Stimulated activated CD8-positive, alpha-beta memory T cell treated with anti-CD3 and anti-CD28 coated beads, Interleukin-4, amount 100 ng/mL, for 1 hour (primary cell): ENCODE measurements at places on chromosomes 6 and 20.

DNA sequence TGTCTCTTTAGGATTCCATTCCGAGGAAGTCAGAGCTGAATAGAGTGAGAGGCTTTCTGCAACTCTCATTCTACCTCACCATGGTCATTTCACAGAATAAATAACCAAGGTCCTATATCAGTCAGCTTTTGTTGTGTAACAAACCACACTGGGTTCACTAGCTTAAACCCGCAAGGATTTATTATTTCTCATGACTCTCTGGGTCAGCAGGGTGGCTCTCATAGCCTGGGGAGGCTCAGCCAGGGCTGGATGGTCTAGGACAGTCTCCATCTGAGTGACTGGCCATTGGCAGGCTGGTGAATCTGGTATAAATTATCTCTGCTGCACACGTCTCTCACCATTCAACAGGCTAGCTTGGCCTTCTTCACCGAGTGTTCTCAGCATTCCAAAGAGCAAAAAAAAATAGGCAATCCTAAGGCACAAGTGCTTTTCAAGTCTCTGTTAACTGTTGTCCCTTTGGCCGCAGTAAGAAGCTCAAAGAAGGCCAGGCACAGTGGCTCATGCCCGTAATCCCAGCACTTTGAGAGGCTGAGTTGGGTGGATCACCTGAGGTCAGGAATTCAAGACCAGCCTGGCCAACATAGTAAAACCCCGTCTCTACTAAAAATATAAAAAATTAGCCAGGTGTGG lies 39.7 kb downstream of the ISM1 start:
- DNase-seq = no peak

DNA sequence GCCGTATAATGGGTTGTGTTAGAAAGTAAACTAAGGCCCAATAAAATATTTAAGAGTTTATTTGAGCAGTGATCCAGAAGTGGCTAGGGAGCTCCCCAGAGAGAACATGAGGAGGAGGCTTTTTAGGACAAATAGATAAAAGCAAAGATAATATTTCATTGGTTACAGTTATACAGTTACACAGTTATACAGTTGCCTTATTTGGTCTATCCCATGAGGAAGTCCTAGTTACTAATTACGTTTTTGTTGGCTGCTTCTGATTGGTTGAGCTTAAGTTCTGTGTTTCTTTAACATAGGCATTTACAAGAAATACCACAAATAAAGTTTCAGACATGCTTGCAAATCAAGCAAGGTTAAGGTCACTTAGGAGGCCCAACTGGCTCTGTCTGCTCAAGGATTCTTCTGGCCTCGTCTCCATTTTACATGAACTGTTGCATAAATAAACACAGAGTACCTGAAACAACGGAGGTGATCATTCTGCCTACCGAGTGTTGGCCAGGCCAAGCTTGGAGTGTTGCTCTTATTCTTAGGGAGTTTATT lies 7.0 kb downstream of the UBD start:
- DNase-seq = no peak

DNA sequence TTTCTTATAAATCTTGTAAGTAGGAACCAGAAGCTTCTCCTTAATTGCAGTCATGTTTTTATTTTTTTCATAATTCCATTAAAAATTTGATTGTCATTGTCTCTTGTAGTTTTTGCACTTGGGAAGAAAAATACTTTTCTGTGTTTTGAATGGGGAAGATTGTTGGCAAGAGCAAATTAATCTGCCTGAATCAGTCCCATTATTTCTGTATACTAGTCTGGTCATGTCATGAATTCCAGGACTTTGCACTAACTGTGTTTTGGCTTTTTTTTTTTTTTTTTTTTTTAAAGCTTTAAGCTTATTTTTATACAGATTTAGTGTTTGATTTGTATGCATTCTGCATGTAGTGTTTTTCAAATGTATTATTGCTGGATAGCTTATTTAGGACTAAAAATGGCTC lies 47.6 kb downstream of the RALGAPB start:
- no peak for DNase-seq

GRCh38 chr6:83250235-83250634 lies 57.1 kb downstream of the RWDD2A start:
- no peak for DNase-seq

GRCh38 chr6:138323821-138324220 lies 53.9 kb upstream of the SMIM28 start:
- no peak for DNase-seq

- no peak for DNase-seq
Observed at GRCh38 chr20:25351024-25351360, 39.6 kb downstream of the ABHD12 start.

DNA sequence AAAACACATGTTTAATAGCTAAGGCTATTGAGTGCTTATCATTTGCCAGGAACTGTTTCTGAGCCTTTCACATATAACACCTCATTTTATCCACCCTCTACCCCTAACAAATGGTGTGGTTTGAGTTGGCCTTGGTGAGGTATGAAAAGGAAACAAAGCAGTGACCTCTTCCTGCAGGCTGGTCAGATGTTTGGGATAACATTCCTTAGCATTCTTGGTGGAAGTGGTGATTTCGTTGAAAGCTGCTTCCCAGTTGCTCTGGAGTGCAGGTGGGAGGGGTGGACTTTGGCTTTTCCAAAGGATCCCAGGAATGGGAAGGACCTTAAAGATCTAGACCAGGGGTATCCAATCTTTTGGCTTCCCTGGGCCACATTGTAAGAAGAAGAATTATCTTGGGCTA lies 41.3 kb downstream of the CARMIL1 start:
- no peak for DNase-seq

- no peak for DNase-seq
Observed at GRCh38 chr6:38213251-38213658, 393.7 kb downstream of the ZFAND3 start.

- no peak for DNase-seq
Observed at GRCh38 chr20:58084966-58085365, 143.5 kb downstream of the ANKRD60 start.

DNA sequence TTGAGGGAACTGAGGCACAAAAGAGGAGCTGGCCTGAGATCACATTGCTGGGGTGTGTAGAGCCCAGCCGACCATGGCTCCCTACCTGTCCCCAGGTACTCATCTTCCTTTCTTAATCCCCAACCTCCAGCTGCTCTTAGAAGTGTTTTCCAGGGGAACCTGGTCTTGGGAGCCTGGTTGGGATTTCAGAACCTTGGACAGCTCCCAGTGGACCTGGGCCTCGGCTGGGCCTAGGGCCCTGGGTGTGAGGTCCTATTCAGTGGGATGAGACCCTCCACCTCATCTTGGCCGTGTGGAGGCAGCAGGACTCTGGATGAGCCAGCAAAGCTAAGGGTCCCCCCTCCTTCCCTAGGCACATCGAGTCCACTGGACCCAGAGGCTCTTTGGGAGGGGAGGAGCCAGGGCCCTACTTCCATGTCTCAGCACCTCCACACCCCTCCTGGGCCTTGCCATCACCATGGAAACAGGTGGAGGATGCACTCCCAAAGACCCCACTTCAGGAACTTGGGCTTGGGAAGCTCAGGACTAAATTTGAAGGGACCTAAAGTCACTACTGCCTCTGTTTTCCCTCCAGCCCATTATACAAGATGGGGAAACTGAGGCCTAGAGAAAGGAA lies 38.5 kb downstream of the DLGAP4 start:
- DNase-seq = no peak

DNA sequence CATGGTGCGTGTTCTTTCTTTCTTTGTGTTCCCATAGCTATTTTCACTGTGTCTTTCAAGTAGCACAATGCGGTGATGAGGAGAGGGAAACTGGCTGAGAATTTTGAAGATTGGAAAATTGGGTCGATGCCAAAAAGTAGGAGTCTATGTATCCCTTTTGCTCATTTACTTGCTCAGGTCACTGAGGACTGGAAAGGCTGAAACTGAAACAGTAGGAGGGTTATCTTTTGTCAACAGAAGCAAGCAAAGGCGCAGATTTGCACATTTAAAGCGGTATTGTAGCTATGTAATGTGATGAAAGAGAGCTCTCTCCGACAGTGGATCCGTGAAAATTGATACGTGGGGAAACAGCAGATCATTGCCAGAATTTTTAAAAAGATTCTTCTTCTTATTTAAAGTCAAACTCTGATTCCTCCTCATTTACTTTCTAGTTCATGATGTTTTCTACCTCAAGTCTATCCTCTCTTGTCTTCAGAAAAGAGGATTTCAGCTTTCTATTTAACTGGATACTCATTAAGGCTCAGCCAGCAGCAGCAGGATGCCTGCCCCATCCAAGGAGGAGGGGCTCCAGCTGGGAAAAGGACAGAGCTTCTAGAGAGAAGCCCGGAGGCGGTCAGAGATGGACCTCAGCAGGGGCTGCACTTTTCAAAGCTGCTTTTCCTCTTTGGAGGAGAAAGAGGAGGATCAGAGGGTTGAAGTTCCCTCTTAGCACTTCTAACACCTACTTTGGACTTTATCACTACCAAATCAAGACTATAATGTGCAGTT lies 15.9 kb upstream of the FYN start:
- DNase-seq = no peak

GRCh38 chr6:122790423-122791309 lies 1.6 kb downstream of the SMPDL3A start:
- no peak for DNase-seq

DNA sequence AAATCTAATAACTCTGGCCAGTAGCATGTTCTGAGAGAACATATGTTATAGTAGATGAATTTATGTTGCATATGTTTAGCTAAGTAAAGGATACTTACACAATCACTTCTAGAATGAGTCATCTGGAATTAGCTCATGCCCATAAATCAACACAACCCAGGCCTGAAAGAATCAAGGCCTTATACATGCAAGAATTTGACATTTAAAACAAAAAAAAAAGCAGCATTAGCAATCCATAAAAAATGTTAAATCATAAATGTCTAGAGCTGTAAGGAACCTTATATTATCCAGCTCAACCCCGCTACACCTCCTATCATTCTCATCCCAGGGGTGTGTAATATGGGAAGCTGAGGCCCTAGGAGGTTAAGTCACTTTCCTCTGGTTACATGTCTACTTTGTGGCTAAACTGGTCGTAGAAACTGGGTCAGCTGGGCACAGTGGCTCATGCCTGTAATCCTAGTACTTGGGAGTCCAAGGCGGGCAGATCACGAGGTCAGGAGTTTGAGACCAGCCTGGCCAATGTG lies 105.2 kb upstream of the CARMIL1 start:
- DNase-seq = no peak

- no peak for DNase-seq
Observed at GRCh38 chr6:37936906-37937305, 117.4 kb downstream of the ZFAND3 start.

- DNase-seq = no peak
Observed at GRCh38 chr20:32278199-32278643, 770 bp downstream of the KIF3B start.

GRCh38 chr6:322259-322930 lies 30.1 kb downstream of the DUSP22 start:
- DNase-seq = no peak

GRCh38 chr6:120278689-120279396 lies 929.3 kb upstream of the MAN1A1 start:
- no peak for DNase-seq
